ENCODE measurements at places on chromosomes 7 and 10.

GRCh38 chr10:97849687-97850402, at the start of gene GOLGA7B:
GOLGA7B (plus strand) TSS chr10:97849843; CDS start chr10:97850304, 461 bp downstream.
- no peak for DNase-seq

DNA sequence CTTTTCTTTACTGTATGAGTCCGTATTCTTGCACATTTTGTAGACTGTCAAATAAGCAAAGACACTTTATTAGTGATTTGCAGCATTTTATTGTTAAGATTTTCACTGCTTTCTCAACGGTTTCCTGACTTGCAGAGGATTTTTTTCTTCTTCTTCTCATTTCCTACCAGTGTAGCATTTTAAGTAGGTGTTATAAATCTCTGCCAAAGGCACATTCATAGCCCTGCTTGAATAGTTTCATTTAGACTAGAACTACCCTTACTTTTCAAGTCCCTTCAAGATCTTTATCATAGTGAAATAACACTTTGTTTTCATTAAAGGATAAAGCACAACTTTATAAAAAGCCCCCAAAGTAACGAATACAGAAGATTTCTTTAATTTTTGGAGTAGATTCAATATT, 271.4 kb downstream of the TSPAN12 start:
- no peak for DNase-seq

DNA sequence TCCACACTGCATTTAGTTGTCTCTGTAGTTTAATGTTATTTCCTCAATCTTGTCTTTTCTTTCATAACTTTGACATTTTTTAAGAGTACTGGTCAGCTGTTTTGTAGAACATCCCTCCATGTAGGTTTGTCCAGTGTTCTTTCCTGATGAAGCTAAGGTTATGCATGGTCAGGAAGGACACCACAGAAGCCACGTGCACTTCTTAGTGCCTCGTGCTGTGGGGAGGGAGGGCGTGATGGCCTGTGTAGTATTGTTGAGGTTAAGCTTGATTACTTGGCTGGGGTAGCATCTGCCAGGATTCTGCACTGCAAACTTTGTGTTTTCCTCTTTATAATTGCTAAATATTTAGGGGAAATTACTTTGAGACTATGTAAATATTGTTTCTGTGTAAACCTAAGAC, 48.3 kb downstream of the MCMBP start:
- no peak for DNase-seq

DNA sequence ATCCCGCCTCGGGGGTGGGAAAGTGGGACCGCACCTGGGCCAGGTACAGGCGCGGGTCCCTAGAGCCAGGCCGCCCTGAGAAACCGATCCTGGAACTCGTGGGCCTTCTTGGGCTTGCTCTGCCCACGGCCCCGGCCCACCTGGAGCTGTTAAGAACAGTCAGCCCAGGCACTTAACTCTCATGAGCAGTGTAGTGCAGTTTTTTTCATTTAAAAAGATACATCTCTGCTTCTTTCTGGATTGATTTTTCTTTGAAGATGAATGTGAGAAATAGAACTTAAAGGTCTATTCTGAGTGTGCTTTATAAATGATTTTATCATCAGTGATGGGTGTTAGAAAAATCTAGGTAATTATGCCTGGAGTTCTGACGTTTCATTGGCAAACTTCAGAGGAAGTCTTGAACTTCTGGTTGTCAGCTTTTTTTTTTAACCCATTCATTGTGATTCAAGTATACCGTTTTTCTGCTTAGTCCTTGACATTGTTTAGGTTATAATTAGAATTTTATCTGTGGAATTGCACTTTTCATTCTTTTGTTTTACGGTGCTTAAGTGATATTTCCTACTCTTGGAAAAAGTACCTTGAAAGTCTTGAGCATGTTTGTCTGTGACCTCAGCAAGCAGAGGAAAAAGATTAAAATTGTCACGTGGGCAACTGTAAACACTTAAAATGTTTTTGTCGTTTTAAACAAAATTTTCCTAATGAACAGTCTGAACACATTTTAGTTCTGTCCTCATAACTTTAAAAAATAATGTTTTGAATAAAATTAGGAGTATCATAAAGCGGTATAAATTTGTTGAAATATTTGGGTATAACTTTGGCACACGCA, 906 bp downstream of the CDK1 start:
- DNase-seq, result no peak

GRCh38 chr7:46288861-46289260, 367.8 kb upstream of the IGFBP3 start:
- DNase-seq, result no peak

DNA sequence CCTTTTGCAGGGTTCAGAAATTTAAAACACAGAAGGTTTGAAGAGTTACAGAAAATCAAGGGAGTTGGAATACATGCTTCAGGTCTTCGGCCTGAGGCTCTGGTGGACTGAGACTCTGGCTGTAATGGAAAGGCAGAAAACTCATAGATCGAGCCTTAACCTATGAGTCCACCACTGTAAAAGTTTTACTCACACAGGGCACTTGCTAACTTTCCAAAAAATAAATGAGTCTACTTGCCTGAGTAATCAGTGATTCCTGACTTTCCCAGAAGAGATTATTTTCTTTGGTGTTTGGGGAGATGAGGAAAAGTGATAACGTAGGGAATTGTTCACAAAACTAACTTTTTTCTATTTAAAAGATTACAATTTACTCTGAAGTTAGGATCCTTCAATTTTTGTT, 108.0 kb downstream of the MBL2 start:
- no peak for DNase-seq

- DNase-seq, result no peak
These were observed 20.9 kb upstream of the MGMT start for GRCh38 chr10:129446183-129446581.

- DNase-seq, result no peak
These were observed 23.9 kb downstream of the KLF6 start for GRCh38 chr10:3761021-3761686.

DNA sequence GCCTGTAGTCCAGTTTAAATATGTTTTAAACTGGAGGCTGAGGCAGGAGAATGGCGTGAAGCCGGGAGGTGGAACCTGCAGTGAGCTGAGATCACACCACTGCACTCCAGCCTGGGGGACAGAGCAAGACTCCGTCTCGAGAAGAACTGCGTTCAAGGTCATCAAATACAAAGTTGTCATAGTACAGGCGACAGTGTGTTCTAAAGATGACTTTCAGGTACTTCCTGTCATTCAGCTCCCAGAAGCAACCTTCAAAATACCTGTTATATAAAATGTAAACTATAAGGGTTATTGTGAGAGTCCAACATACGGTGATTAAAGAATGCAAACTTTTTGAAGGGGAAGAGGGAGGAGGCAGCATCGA, 8.7 kb downstream of the MPP7 start:
- DNase-seq, result no peak
